ENCODE measurements at places on chromosomes 12 and 14.
A peak's percentile ranks its signal among the peaks of the same experiment; 100 is the strongest.

DNA sequence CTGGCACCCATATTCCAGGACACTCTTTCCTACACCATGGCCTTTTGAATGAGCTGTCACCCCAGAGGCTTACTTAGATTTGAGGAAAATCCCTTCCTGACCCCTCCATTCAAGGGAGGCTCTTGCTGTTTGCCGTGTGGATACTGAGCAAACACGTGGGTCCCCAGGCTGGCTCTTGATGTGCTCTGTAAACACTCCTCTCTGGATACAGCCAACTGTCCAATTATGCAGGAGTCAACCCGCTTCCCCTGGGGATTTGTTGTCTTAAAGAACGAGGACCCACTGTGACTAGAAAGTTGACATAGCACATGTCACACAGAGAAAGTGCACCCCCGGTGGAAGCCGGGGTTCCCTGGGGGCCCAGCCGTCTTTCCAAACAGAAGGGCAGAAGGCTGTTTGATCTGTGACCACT is 75.8 kb upstream of the CEP83 start:
- no peak for DNase-seq

DNA sequence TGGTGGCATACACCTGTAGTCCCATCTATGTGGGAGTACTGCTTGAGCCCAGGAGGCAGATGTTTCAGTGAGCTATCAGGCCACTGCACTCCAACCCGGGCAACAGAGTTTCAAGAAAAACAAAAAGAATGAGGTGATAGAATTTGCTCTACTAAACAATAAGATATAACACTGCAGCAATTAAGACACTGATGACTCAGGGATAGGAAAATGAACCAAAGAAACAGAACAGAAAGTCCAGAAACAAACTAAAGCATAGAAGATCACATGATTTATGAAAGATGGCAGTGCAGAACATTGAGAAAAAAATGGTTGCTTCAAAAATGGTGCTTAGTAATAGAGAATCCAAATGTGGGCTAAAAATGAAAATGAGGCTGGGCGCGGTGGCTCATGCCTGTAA is 65.2 kb upstream of the AP4S1 start:
- DNase-seq: no peak

DNA sequence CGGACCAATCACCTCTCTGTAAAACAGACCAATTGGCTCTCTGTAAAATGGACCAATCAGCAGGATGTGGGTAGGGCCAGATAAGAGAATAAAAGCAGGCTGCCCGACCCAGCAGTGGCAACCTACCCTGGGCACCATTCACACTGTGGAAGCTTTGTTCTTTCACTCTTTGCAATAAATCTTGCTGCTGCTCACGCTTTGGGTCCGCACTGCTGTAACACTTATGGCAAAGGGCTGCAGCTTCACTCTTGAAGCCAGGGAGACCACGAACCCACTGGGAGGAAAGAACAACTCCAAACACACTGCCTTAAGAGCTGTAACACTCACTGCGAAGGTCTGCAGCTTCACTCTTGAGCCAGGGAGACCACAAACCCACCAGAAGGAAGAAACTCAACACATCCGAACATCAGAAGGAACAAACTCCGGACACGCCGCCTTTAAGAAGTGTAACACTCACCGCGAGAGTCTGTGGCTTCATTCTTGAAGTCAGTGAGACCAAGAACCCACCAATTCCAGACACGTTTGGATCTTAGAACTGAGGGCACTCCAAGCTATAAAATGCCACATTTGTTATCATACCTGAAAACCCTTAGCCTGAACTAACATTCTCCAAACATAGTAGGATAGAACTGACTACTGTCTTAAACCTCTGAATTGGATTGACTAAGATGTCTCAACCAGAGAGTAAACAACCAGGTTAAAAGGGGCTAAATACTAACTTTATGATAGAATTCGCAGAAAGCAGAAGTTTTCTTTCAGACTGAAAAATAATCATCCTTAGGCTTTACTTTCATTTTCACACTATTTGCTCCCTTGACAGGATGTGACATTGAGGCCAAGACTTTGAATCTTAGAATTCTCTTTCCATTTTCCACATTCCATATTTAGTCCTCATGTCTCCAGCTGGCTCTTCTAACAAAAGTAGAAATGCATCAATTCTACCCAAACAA is 33.6 kb downstream of the CDKL1 start:
- DNase-seq: peak; percentile 56

DNA sequence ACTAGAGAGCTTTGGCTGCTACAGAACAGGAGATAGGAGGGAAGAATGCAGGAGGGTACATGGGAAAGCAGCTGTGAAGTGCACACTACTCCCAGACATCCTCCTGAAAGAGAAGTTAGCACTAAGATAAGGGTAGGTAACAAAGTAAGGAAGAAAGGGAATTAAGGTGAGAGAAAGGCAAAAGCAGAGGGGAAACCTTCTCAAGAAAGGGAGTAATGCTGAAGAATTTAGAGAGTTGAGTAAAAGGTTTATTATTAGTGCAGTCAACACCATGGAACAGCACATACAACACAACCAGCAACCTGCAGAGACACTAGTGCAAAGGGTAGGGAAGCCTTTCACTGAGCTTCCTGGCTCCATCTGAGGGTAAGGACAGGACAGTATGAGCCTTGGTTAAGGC is 15.0 kb upstream of the SMARCC2 start:
- no peak for DNase-seq

DNA sequence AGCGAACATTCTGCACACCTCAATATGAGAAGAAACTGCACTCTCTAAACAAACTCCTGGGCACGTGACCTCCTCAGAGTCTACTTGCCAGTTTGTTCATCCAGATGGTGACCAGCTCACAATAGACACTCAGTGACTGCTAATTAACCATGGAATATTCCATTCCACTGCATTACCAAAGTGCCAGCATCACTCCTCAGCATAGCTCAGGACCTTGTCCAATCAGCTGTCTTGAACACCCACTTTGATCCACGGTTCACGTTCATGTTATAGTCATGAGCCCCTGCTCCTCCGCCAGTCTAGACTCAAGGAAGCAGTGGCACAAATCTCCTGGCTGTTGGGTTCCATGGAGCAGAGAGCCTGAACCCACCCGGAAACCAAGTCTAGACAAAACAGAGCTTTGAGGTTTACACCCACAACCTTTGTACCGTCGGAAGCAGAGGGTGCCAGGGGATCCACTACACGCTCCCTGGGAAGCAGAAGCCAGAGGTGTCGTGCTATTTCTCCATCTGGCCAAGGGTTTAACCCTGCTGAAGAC is 285.3 kb downstream of the ZFP36L1 start:
- peak; percentile 54 for DNase-seq

- DNase-seq: no peak
Observed at GRCh38 chr14:92252323-92252722, 70.6 kb upstream of the SLC24A4 start.

DNA sequence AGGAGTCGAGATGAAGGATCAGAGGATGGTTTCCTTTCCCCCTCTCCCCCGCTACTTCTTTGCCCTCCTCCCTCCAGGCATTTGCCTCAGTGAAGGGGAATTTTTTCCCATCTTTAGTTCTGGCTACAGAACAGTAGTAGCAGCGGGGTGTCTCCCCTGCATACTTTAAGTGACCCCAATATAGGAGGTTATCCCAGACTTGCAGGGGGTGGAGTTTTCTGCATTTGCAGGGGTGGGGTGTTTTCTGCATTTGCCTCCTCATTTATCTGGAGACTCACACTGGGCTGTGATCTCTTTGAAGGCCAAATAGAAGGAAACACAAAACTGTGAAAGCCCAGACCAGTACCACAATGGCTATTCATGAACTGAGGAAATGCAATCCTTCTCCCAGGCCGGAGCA is 19.8 kb downstream of the PTPRB start:
- no peak for DNase-seq

DNA sequence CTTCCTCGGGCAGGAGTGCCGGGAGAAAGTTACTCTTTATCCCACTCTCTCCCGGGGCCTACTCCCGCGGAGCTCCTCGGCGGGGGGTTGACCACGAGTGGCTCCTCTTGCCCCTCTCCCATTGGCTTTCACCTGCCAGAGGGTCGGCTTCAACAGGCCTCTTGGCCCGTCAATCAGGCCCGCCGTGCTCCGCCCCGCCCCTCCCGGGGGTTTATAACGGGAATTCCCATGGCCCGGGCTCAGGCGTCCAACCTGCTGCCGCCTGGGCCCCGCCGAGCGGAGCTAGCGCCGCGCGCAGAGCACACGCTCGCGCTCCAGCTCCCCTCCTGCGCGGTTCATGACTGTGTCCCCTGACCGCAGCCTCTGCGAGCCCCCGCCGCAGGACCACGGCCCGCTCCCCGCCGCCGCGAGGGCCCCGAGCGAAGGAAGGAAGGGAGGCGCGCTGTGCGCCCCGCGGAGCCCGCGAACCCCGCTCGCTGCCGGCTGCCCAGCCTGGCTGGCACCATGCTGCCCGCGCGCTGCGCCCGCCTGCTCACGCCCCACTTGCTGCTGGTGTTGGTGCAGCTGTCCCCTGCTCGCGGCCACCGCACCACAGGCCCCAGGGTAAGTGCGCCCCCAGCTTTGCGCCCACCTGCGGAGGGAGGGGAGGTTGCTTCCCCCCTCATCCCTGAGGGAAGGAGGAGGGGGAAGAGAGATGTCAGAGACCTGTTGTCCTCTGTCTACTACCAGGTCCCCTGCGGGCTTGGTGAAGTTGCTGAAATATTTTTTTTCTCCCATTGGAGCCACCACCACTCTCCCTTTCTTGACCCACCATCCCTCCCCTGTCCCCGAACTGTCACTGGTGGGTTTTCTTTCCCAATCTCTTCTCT is at the start of gene SMOC1:
TSS of gene SMOC1 (plus strand) at position 242 of the 869 bp plus-strand sequence. CDS start at position 505, 263 bp downstream.
- DNase-seq: no peak

DNA sequence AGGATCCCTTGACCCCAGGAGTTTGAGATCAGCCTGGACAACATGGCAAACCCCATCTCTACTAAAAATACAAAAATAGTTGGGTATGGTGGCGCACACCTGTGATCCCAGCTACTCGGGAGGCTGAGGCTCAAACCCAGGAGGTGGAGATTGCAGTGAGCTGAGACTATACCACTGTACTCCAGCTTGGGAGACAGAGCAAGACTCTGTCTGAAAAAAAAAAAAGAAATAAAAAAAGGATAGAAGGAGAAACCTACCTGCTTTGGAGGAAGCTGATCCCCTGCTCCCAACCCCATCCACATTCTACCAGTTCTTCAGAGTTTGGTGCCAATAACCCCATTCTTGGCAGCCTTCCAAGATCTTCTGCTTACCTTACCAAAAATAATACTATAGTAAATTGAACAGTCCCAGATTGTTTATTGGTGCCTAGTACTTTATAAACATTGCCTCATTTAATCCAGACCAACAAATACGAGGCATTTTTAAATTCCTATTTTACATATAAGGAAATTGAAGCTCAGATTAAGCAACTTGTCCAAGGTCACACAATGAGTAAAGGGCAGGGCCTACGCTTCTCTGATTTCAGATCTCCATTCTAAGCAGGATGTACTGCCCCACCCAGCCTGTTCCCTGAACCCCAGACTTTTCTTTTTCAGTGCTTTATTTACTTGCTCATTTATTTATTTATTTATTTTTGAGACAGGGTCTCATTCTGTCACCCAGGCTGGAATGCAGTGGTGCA is 33.2 kb upstream of the FAM222A start:
- no peak for DNase-seq

- DNase-seq: no peak
Observed at GRCh38 chr14:28673056-28673455, 93.5 kb upstream of the FOXG1 start.

DNA sequence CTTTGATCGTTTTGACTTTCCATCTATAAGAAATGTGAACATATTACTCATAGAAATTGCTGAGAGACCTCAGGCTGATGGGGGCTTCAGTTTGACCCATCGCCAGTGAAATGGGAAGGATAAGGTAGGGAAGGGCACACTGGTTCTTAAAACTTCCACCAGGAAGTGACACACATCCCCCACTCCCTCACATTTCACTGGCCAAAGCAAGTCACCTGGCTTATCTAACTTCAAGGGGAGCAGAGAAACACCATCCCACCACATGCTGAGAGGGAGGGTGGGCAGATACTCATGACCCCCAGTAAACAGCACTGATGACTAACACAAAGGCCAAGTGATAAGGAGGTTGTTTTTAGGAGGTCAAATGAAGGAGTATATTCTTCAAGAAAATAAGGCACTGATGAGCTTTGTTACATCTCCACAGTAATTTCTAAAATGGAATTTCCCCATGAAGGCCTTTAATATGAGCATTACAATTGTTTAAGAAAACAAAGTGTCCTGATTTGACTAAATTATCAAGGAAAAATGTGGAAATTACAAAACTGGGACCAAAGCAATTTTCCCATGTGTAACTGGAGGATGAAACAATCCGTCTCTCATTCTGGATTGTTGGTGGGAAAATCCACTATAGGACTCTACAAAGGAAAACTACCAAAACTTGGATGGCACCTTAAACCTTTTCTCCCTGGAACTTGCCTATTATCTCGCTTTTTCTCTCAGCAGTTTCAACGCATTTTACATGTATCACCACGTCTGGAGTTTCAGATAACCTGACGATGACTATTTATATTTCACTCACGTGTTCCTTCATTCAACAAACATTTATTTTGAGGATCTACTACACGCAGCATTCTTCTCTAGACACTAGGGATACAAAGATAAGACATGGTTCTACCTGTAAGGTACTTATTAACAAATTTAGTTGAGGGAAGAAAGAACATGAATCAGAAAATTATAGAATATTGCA is 91.8 kb upstream of the EEA1 start:
- DNase-seq: no peak

DNA sequence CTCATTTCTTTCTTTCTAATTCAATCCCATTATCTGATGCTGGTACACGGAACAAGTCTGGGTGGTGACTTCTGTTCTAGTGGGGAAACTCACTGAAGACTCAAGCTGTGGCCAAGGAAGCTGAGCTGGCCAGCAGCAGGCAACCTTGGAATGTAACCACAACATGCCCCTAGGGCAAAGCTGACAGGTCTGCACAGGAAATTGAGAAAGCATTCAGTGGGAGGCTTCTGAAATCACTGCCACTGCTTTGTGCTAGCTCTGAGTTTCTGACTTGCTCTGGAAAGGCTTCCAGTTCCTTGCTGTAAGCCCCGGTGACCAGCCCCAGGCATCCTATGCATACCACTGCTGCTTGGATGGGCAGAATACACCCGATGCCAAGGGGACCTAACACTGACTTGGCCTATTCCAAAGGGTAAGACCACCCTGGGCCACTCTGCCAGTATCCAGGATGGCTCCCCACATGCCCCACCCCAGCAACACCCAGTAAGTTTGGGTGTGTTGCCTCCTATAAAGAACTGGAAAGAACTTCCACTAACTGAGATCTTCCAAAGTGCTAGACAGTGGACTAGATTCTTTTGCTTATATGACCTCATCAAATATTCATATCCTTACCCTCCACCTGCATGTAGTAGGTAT is 84.5 kb upstream of the CDKN3 start:
- DNase-seq: no peak

GRCh38 chr12:65532162-65532561 is 253.7 kb downstream of the MSRB3 start:
- DNase-seq: no peak

- no peak for DNase-seq
Observed at GRCh38 chr12:106855221-106855758, 80.8 kb downstream of the RIC8B start.

DNA sequence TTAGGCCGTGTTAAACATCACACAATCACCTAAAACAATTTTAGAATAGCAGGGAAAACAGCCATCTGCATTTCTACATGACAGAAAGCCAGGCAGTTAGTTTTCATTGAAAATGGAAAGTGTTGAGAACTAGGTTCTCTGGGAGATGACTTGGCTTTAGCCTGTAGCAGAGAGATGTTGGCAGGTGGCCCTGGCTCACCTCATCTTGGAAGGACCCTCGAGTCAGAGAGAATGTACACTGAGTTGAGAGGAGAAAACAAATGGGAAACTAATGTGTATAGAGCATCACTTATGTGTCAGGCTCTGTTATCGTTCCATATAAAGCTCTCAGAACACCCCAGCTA is 51.9 kb downstream of the SUSD6 start:
- DNase-seq: no peak

GRCh38 chr12:109963743-109964429 is 32.3 kb downstream of the GIT2 start:
- DNase-seq: no peak
